Caki2 (cell line): ENCODE measurements at places on chromosomes 12 and 14.
A peak's percentile ranks its signal among the peaks of the same experiment; 100 is the strongest.

GRCh38 chr14:91100102-91100501, 13.8 kb upstream of the DGLUCY start:
- no peak for DNase-seq

DNA sequence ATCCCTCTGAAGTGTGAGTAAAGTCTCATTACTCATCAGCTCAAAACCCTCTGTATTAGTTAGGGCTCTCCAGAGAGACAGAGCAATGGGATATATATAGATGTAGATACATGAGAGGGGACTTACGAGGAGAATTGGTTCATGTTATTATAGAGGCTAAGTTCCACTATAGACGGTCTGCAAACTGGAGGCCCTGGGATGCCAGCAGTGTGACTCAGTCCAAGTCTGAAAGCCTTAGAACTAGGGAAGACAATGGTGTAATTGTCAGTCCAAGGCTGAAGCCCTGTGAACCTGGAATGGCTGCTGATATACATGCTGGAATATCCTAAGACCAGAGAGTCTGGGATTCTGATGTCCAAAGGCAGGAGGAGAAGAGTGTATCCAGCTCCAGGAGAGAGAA, 57.3 kb upstream of the CEP83 start:
- no peak for DNase-seq

DNA sequence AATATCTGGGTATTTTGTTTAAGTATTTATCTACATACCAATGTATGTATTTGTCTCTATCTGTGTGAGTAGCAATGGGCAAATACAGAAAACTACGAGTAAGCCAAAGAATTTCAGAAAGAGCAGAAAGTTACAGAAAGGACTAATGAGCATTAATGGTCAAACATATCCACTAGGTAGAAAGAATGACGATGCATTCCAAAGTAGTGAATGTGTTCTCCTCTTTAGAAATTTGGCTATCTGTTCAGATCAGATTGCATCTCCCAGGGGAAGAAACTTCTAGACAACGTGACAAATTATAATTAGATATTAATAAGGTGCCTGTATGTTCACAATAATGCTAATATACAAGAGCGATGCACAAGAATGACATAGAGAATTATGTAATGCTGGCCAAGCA, 194.5 kb upstream of the GZMB start:
- DNase-seq = no peak

GRCh38 chr12:52235822-52236361, 2.8 kb downstream of the KRT7 start:
- DNase-seq = peak; percentile 31

DNA sequence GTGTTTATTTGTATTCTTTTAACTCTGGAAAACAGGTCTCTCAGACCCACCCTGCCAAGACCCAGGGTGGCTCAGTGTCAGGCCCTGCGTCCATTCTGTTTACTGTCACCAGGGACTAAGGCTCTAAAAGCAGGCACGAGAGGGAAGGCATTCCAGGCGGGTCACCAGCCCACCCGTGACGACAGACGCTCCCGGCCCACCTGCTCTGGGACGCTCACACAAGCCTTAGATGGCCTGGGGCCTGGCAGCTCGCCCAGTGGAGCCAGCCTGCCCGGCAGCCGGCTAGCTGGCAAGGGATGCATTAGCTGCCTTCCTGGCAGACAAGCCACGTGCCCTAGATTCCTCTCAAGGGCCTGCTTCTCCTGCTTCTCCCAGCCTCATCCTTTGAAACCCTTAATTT, 9.2 kb upstream of the NUAK1 start:
- no peak for DNase-seq

- no peak for DNase-seq
Measured at GRCh38 chr12:41497409-41497808, 309.3 kb downstream of the PDZRN4 start.

DNA sequence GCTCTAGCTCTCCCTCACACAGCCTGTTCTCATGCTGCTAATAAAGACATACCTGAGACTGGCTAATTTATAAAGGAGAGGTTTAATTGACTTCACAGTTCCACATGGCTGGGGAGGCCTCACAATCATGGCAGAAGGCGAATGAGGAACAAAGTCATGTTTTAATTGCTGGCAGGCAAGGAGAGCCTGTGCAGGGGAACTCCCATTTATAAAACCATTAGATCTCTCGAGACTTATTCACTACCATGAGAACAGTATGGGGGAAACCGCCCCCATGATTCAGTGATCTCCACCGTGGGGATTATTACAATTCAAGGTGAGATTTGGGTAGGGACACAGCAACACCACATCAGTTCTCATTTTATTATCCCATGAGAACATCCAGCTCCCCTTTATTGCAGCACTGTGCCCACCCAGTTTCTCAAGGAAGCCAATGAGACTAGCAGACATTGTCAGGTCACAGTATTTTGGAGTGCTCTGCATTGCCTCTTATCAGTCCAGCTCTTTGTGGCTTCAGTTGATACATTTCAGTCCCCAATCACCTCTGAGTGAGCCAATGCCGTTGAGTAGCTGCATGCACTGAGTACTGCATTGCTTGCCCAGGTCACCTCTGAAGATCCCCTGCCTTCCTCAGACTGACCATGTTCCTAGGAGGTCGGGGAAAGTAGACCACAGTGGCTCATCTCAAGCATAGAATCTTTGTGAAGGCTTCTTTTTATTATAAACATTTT, 131.2 kb downstream of the CRADD start:
- no peak for DNase-seq

DNA sequence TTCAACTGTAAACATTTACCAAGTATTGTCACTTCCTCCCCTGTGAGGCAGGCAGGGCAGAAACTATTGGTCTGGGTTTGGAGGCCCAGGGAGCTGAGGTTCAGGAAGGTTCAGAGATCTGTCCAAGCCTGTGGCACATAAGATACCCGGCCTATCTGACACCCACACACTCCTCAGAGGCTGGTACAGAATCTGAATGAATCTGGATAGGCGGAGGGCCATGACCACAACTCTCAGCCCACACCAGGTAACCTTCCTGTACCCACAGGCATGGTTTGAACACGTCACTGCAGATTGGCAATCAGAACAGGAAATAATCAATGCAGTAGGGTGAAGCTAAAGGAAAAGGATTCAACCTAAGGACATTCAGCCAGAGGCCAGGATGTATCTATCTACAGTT, 92.8 kb upstream of the TMCC3 start:
- no peak for DNase-seq

GRCh38 chr14:106024983-106025604, 498.7 kb downstream of the TMEM121 start:
- DNase-seq = no peak

- no peak for DNase-seq
Measured at GRCh38 chr12:88925454-88925853, 345.2 kb upstream of the KITLG start.

DNA sequence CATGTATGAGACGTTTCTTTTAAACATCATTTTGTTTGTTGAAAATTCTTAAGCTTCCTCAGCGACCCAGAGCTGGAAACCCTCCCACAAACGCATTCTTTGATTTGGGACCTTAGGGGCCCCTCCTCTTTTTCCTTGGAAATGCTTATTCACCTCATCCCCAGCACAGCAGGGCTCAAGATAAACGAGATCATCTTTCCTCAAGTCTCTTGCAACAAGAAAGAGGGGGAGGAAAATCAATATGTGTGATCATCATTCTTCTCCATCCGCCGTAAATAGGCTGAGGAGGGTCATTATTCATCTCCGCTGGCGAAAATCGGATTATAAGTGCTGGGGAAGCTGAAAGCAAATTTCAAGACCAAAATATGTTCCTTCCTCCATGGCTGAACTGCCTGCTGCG, 1415.2 kb downstream of the AACS start:
- DNase-seq = no peak

GRCh38 chr12:108360487-108360886, 21.4 kb upstream of the CMKLR1 start:
- DNase-seq = peak; percentile 22

DNA sequence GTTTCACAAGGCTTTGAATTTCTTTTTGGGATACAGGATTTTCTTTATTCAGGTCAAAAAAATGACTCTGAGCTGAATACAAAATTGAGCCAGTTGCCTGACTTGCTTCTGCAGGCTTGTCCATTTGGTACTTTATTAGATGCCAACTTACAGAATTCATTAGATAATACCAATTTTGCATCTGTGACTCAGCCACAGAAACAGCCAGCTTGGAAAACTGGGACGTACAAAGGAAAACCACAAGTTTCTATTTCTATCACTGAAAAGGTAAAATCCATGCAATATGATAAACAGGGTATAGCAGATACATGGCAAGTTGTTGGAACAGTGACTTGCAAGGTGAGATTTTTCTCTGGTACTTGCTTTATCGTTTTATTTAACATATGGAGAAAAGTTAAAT, 5.8 kb downstream of the AP5M1 start:
- DNase-seq = no peak

DNA sequence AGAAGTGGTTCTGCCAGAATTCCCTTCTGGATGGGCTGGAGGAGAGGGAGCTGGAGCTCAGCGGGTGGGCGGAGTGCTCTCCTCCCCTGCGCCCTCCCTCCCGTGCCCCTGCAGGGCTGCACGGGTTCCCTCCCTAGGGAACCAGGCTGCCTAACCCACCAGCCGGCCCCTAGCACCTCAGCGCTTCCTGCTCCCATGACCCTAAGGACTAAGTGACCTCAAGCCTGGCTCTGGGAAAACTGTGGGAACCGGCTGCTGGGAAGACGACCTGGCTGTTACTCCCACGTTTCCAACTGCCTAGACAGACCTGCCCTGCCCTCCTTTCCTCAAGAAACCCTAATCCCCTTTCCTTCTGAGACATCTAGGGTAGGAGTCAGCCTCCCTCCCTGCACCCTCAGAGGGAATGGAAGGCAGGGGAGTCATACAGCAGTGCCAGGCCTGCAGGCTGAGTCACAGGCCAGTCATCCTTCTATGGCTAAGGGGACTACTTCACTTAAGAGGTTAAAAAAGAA, 31.5 kb downstream of the SLC6A12 start:
- DNase-seq = peak; percentile 27

DNA sequence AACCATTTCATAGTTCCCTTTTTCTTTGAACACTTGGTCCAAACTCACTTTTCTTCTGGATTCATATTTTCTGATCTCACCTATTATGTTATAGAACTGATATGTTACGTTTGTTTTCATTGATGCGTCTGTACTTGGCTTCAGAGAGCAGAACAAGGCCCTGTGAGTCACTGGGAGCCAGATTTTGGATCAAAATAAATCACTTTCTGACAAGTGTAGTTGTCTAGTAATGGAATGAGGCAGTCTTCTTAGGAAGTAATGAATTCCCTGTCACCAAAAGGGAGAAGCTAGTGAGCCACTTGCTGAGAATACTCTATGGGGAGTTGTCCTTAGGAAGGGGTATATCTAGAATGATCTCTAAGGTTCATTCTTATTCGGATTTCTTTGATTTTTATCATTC, 10.2 kb downstream of the BICD1 start:
- DNase-seq = no peak

- no peak for DNase-seq
Measured at GRCh38 chr12:43585676-43586075, 33.7 kb upstream of the ADAMTS20 start.

DNA sequence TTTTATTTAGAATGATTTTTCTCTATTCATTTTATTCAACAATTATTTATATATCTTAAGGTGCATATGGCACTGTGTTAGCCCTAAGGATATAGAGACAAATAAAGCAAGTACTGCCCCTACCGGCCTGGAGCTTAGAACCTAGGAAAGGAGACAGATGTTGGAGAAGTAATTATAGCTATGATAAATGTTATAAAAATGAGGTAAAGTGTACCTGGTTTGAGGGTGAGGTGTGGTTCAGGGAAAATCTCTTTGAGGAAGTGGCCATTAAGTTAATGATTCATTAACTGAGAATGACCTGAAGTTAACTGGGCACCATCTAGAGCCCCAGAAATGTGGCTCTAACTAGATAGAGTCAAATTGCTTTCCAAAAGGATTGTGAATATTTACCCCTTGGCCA, 31.9 kb downstream of the CDKL1 start:
- peak; percentile 34 for DNase-seq

GRCh38 chr12:57093415-57094207, 4.7 kb downstream of the NAB2 start:
- no peak for DNase-seq

- peak; percentile 4 for DNase-seq
Measured at GRCh38 chr14:29521526-29522137, 406.0 kb downstream of the PRKD1 start.

- DNase-seq = peak; percentile 13
Measured at GRCh38 chr12:111557271-111558106, 41.6 kb downstream of the ATXN2 start.

- DNase-seq = no peak
Measured at GRCh38 chr12:77294016-77294415, 228.6 kb upstream of the E2F7 start.

- no peak for DNase-seq
Measured at GRCh38 chr12:121018860-121019617, 2.8 kb upstream of the C12orf43 start.

DNA sequence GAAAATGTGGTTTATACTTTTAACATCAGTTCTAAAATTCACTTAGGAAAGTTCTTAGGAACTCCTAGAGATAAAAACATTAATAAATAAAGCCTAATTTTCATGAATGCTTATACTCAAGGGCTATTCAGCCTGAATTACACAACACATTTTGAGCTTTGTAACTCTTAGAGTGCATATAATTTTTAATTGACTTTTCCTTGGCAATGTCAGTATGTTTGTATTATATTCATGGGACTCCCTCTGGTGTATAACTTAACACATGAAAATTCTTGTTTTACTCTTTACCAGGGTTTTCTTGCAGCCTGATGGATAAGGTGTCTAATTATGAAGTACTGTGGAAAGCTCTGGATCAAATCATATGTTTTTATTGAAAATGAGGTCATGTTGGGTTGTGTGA, 150.6 kb upstream of the HMGA2 start:
- no peak for DNase-seq

GRCh38 chr14:66884149-66884548, 305.1 kb upstream of the GARIN2 start:
- no peak for DNase-seq

GRCh38 chr12:8950221-8950527, 729 bp upstream of the M6PR start:
- DNase-seq = no peak

- no peak for DNase-seq
Measured at GRCh38 chr12:57196956-57197355, 19.6 kb upstream of the NXPH4 start.

- no peak for DNase-seq
Measured at GRCh38 chr12:93743999-93744689, 67.0 kb downstream of the CRADD start.

- peak; percentile 40 for DNase-seq
Measured at GRCh38 chr12:47155457-47156166, 75.9 kb upstream of the AMIGO2 start.

DNA sequence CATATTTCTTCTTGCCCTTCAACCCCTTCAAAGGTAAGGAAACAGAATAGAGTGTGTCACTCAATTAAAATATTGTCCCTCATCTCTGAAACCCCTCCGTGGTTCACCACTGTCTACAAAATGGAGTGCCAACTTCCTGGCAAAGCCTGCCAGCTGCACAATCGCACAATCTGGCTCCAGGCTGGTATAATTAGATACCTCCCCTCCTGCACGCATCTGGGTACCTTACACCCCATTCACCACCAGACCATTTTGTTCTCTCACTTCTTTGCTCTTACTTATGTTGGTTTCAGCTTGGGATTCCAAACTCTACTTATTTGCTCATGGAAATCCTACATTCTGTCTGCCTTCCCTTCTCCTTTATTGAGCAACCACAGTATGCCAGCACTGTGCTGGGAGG, 314.9 kb downstream of the NUAK1 start:
- no peak for DNase-seq
